ENCODE measurements at places on chromosomes 7 and 10. TPM values are rescaled to one million over a fixed set of nuclear protein-coding genes. Genes with fewer than 3 reads are reported as not detected.

GRCh38 chr7:19439517-19439916 is 269.3 kb downstream of the POLR1F start:
- DNase-seq, result no peak

GRCh38 chr7:44762726-44763522 is 14.3 kb downstream of the ZMIZ2 start:
- DNase-seq, result no peak

The KAZALD1 gene
- total RNA-seq, result 54.4 TPM

The RPEL1 gene
- total RNA-seq, result not detected

The NKX1-2 gene
- total RNA-seq, result 0.36 TPM

The LRRTM3 gene
- not detected for total RNA-seq
